ENCODE measurements at places on chromosomes 6 and 20.

DNA sequence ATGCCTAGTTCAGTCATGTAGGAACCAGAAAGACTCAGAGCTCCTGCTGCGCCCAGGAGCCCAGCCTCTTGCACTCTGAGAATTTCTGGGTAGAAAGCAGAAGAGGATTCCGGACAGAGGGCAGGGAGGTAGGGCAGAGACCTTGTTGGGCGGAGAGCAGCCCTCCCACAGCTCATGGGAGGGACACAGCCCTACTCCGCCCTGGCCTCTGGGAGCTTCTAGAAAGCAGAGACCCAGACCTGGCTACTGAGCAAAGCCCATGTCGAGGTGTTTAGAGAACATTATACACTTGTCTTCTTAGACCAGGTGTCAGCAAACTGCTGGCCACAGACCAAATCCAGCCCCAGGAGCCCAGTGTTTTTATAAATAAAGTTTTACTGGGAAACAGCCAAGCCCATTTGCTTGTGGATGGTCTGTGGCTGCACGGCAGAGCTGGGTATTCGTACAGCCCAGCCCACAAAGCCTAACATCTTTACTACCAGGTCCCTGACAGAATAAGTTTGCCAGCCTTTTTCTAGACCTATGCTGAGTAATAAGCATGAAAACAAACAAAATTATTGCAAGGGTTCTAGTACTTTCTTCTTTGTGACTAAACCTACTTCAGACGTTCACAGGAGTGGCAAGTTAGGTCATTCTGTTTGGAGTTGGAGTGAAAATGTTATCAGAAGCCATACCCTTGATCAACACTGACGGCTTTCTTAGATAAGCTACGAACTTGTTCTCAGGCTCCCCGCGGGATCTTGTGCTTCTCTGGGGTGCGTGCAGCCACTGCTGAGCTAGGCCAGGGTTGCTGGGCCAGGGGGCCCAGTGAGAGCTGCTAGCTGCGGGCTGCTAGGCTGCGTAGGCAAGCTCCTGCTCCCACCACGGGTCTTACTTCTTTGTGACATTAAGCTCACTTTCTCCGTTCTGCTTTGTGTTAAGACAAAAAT, 235.1 kb upstream of the FOXQ1 start:
- DNase-seq = no peak

DNA sequence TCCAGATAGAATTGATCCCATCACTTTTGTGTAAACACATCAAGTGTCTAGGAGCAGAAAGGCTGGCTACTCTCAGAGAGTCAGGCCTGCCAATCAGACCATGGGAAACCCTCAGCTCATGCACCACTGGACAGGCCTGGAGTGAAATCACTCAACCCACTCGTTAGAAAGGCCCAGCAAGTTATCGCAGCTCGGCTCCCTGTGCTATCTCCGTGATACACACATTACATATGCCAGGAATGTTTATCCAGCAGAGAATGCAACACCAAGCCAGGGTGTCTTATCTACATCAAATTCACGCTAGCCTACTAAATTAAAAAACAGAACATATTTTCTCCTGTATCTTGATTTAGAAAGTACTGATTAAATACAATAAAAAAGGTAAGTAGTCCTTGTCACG, 232.4 kb upstream of the FOXQ1 start:
- no peak for DNase-seq

DNA sequence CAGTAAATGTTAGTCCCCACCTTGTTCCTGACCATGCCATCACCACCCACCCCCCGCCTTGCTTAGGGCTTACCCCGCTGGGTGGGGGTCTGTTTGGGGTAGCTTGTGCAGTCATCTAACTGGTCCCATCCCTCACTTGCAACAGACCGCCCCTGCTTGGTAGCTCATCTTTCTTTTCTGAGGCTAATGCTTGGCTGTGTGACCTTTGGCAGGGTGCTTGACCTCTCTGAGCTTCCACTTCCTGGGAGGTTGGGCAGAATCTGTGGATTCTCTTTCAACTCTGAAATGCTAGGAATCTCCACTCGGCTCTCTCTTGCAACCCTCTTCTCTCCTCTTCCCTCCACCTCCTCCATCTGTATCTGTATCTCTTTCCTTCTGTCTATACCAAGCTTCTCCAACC, 70.4 kb downstream of the SLC2A10 start:
- no peak for DNase-seq

DNA sequence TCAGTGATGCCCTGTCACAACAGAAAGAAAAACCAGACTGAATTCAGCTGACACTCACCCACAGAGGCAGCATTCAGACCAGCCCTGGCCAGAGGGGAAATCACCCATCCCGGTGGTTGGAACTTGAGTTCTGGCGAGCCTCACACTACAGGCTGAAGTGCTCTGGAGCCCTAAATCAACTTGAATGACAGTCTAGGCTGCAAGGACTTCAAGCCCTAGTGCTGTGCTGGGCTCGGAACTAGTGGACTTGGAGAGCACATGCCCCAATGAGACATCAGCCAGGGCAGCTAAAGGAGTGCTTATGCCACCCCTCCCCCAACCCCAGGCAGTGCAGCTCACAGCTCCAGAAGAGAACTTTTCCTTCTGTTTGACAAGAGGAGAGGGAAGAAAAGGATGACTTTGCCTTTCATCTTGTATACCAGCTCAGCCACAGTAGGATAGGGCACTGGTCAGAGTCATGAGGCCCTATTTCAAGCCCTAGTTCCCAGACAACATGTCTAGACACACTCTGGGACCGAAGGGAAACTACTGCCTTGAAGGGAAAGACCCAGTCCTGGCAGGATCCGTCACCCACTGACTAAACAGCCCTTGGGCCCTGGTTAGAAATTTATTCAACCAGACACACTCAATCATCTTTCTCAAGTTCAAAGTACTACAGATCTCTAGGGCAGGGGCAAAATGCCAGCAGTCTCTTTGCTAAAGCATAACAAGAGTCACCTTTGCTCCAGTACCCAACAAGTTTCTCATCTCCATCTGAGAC, 43.2 kb upstream of the PNRC1 start:
- no peak for DNase-seq

DNA sequence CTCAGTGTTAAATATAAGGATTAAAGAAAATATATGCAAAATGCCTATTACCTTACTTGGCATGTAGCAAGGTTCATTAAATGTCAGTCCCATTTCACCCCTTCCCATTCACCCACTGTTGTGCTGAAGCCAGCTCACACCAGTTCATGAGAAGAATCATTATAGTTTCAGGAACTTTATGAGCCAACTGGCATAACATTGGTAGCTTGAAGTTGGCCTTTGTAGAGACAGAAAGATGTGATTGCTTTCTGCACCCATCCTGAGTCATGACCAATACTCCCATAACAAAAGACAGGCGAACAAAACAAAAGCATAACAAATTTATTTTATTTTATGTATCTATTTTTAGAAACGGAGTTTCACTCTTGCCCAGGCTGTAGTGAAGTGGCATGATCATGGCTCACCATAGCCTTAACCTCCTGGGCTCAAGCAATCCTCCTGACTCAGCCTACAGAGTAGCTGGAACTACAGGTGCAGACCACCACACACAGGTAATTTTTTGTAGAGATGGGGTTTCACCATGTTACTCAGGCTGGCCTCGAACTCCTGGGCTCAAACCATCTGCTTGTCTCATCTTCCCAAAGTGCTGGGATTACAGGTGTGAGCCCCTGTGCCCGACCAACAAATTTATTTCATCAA, 17.6 kb upstream of the IER3 start:
- DNase-seq = no peak

GRCh38 chr6:5004373-5005037, 668 bp upstream of the RPP40 start:
- DNase-seq = no peak

DNA sequence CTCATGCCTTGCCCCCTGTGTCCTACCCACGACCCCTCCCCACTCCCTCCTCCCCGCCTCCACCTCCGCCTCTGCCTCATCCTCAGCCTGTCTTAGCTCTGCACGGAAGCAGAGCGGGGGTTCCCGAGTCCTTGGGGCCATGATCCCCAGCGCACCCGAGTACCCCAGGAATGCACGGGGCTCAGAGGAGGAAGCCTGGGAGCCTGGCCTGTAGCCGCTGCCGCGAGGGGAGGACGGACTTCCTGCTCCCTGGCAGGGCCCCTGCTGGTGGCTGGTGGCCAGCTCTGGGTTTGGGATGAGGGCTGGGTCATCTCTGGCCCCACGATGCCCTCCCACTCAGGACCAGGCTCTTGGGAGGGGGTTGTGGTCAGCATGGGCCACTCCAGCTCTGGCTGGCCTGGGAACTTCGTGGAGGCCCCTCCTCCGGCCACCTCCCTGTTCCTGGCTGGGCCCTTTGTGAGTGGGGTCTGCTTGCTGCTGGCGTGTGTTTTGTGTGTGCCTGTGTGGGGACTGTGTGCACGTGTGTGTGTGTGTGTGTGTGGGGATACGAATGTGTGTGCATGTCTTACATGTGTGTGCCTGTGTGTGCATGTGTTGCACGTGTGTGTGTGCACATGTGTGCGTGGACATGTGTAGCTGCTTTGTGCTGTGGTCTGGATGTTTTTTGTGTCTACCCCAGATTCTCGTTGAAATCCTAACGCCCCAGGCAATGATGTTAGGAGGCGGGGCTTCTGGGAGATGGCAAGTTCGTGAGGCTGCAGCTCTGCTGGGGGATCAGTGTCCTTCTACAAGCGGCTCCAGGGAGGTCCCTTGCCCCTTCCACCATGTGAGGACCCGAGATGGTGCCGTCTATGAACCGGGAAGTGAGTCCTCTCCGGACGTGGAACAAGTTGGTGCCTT, 1.3 kb upstream of the RBBP8NL start:
- DNase-seq = no peak

DNA sequence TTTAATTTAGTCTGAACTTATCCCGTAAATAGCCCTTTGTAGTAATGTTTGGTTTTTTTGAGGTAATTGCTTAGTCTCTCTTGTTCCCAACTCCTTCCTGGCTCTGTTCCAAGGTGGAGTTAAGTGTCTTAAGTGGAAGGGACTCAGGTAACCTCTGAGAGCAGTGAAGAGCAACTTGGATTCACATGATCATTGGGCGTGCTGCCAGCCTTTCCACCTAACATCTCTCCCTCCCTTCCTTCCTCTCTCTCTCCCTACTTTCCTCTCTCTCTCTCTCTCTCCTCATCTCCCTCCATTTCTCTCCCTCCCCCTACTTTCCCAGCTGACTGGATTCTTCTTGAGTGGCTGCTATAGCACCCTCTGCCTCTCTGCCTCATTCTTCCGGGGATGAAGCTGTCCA, 232.9 kb upstream of the SASH1 start:
- no peak for DNase-seq

- no peak for DNase-seq
Measured at GRCh38 chr20:6057691-6058090, 3.8 kb upstream of the LRRN4 start.

DNA sequence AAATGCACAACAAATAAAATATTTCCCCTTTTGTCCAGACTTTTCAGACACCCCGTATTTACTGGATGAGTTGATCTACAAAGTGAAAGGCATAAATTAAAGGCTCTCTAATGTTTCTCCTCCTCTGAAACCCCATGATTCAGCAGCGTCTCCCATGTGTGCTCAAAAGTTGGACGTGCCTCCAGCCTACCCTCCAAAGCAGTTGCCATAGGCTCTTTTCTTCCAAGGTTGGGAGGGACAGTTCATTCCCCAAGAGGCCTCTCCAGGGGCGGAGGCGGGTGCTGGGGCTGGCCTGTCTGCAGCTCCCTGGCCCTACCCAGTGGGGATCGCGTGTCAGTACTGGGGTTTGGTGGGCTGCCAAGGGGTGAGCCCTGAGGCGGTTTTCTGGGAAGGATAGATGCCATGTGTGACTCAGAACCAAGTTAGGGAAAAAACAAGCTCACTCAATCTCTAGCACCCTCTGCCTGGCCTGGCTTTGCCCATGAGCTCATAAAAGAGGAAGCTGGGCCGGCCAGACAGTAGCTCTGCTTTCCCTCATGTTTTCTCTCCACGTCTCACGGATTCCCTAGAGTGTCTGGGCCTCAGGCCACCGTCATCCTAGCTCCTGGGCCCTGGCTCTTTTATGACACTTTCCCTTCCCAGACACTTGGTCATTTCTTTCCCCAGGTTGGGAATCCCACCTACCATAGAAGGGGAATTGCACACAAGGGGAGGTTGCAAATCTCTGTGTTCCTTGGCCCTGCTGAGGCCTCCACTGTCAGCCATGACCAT, 8.0 kb upstream of the IER3 start:
- peak; percentile 99 for DNase-seq

- no peak for DNase-seq
Measured at GRCh38 chr6:147161253-147161973, 42.8 kb upstream of the STXBP5 start.

DNA sequence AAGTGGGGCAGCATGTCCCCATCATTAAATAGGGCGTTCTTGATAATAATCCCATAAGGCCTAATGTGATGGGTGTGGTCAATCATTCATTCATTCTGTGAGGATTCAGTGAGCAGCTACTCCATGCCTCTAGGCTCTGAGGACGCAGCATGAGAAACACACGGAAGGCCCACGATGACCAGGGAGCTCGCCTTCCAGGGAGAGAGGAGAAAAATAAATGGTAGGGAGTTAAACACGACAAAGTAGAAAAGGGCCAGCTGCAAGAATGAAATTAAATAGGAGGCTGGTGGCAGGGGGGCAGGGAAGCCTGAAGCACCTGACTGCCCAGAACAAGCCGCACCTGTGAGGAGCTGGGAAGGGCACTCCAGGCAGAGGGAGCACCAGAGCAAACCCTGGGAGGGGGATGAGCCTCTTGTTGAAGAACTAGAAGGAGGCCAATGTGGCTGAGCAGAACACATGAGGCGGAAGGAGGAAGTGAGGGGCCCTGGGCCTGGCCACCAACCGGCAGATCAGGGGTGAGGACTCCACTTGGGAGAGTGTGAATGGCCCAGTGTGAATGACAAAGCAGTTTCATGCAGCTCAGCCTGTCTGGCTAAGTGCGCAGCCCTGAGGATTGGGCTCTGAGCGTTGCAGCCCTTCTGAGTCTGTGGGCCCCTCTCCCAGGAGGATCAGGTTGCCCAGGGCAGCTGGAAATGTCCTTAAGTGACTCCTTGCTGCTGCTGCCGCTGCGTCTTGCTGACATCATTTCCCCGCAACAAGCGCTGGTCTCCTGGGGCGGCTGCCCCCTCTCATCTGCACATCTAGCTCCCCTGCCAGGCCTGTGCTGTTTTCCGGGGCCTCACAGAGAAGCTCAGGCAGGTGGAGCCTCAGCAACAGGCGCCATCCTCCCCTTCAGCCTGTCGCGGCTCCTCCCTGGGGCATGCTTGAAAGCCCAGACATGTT, 99.9 kb downstream of the CDH26 start:
- DNase-seq = peak; percentile 8

GRCh38 chr6:137246791-137247202, 27.6 kb upstream of the IFNGR1 start:
- no peak for DNase-seq

All from fibroblast of the conjunctiva (primary cell).